ENCODE measurements at places on chromosomes 11 and 22. TPM values are rescaled to one million over a fixed set of nuclear protein-coding genes. Genes with fewer than 3 reads are reported as not detected.

DNA sequence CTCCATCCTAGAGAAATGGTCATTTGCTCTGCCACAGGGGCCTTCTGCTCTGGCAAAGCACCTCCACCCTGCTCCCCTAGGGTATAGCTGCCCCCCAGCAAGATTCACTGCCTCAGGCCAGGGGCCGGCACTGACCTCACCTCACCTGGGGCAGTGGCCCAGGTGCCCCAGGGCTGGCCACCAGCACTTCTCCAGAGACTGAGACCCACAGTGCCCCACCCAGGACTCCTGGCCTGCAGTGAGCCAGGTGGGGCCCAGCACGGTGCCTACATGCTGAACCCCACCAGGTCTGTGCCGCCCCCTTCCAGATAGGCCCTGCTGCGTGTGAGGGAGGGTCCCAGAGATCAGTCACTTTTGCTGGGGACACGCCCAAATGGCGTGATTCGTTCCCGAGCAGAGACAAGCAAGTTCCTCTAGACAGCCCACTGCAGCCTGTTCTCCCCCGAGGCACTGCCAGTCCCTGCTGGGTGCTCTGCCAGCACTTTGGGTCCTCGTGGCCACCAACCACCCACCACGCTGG is 10.8 kb downstream of the GNB1L start:
- no peak overlapping the region for H3K4me3 ChIP-seq
- no peak for DNase-seq
- no peak overlapping the region for H3K27ac ChIP-seq
- no peaks in the 10 kb centered on the region for H3K27me3 ChIP-seq
- no peaks in the 10 kb centered on the region for H3K4me1 ChIP-seq
- no peaks in the 10 kb centered on the region for H3K36me3 ChIP-seq

MIOX gene
- polyA plus RNA-seq: not detected

C1QTNF5 gene
- not detected for polyA plus RNA-seq

NUP160 gene
- 81.2 TPM for polyA plus RNA-seq

DNA sequence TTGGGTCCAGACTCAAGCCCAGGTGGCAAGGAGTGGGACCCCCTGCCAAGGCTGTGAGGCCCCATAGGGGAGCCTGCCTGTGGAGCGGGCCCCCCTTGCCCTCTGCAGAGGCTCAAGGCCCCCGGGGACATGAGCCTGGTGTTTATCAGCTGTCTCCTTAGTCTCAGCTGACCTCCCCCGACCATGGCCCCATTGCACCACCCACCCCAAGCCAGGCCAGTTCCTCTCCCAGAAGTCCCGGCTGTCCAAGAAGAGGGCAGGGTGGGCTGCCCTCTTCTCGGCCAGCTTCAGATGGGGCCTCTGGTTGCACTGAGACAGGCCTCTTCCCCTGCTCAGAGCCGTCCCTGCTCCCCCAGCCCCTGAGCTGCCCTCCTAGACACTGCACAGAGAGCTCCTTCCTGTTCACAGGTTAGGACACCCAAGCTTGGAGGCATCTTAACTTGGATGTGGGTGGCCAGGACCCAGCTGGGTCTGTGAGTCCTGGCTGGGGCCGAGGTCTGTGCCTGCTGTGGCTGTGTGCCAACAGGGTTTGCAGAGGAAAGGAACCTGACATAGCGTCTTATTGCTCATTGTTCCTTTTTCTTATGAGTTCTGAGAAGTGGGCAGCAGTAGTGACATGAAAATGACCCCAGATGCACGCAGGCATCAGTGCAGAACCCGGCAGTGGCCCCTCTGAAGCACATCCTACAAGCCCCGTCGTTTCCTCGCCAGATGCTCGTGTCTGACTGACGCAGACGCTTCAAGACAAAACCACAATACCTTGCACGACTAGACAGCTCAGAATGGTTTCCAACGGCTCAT is 5.4 kb downstream of the TRABD start:
- peaks cover 73% of the 10 kb centered on the region for H3K4me1 ChIP-seq
- no peaks in the 10 kb centered on the region for H3K27me3 ChIP-seq
- peak overlapping the region; percentile 64 for H3K4me3 ChIP-seq
- H3K36me3 ChIP-seq: no peaks in the 10 kb centered on the region
- peak; percentile 85 for DNase-seq

DNA sequence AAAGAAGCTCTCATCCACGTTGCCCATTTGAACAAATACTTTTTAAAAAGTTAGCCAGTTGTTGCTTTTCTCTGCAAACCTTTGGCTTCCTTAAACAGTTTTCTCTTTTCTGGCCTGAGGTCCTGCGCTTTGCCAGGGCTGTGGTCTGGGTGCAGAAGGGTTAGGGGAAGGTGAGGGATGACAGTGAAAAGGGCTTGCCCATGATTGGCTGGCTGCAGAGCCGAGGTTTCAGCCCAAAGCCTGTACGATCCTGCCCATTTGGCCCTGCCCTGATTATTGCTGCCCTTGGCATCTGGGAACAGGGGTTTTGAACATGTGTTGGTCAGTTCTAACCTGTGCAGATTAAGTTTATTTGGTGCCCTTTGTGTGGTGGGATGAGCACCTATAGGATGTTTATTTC is 1.5 kb downstream of the INCENP start:
- no peaks in the 10 kb centered on the region for H3K27me3 ChIP-seq
- H3K36me3 ChIP-seq: peaks cover 24% of the 10 kb centered on the region
- H3K27ac ChIP-seq: no peak overlapping the region
- peak overlapping the region; percentile 95 for H3K4me3 ChIP-seq

BMAL1 gene
- polyA plus RNA-seq: 12.2 TPM

UBE4A gene
- polyA plus RNA-seq: 36.8 TPM
